ENCODE measurements at places on chromosomes 3 and 15.

GRCh38 chr3:130537673-130538304 is 20.8 kb downstream of the COL6A6 start:
- DNase-seq = no peak

- no peak for DNase-seq
Observed at GRCh38 chr3:191963182-191963581, 502.2 kb downstream of the PYDC2 start.

- no peak for DNase-seq
Observed at GRCh38 chr3:123344907-123345594, 103.8 kb downstream of the ADCY5 start.

GRCh38 chr15:98904544-98904943 is 103.0 kb downstream of the PGPEP1L start:
- no peak for DNase-seq

DNA sequence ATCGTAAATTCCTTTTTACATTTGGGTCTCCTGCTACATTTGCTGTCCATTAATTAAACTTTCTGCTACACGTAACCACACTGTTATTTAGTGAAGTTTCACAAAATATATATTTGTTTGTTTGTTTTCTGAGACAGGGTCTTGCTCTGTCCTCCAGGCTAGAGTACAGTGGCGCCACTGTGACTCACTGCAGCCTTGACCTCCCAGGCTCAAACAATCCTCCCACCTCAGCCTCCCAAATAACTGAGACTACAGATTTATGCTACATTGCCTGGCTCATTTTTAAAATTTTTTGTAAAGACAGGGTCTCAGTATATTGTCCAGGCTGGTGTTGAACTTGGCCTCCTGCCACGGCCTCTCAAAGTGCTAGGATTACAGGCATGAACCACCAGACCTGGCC is 20.5 kb downstream of the TOPBP1 start:
- no peak for DNase-seq

GRCh38 chr15:38768970-38769369 is 204.4 kb upstream of the RASGRP1 start:
- DNase-seq = no peak
